EH (cell line): ENCODE measurements at places on chromosomes 16 and 17.

GRCh38 chr17:1312261-1312870 is 32.9 kb downstream of the TRARG1 start:
- no peak for DNase-seq

DNA sequence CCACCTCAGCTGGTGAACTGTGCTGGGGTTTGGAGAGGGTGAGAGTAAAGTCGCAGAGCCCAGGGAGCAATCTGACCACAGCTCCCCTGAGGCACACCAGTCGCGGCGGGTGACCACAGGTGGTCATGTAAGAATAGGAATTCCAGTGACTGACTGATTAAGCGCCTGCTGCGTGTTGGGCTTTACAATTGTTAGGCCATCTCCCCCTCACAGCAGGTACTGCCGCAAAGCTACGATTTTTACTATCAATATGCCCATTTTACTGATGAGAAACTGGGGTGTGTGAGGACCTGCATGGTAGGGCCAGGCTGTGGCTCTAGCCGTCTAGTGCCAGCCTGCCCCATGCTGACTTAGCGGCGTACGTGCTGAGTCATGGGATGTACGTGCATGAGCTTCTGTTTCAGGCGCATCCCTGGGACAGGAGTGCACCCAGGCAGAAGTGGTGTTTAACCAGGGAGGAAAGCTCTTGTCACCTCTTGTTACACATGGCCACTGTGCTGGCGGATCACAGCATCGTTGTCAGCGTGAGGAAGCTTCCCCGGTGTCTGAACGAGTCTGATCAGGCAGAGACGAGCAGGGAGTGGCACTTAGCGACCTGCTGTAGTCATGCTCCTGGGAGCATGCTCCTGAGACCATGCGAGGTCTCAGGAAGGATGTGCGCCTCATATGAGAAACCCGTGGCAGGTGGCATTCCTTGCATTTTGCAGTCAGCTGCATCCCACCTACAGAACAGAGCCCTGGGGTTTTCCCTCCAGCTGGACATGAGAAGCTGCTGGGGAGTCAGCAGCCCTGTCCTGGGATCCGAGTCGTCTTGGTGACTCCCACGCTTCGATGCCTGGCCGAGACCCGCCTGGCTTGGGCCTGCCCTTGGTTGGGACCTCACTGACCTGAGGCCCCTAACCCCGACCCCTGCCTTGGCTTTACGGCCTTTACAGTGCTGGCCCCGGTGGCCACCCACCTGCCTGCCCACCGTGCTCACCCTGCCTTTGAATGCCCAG is 163.7 kb upstream of the CHMP6 start:
- no peak for DNase-seq

- peak; percentile 80 for DNase-seq
Observed at GRCh38 chr16:21103941-21104860, 46.4 kb downstream of the DNAH3 start.

DNA sequence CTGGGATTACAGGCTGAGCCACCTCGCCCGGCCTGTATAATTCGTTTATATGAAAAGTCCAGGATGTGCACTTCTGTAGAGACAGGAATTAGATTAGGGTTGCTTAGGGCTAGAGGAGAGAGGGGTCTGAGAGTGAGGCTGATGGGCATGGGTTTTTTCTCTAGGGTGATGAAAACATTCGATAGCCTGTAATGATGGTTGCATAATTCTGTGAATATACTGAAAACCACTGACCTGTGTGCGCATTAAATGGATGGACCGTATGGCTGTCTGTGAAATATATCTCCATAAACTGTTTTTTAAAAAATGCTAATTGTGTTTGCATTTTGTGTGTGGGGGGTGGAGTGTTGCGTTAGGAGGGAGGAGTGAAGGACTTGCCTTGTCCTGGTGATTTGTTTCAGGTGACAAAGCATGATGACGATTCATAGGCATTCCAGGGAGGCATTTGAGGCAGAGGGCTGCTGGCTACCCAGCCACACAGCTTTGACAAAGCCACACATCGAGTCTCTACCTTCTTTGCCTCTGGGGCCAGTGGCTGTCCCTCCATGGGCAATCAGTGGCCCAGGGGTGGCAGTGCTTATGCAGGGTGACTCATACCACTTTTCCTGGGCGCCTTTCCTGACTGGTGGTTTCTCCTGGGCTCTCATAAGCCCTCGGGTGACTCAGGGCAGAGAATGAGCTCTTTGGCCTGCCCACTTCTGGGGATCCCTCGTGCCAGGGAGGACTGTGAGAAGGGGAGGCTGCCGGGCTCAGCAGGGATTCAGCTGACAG is 148.5 kb upstream of the WSCD1 start:
- peak; percentile 19 for DNase-seq

- peak; percentile 1 for DNase-seq
Observed at GRCh38 chr16:27892879-27893278, 170.6 kb downstream of the GSG1L start.

- DNase-seq: peak; percentile 56
Observed at GRCh38 chr16:73071131-73071940, 23.4 kb upstream of the ZFHX3 start.
